ENCODE measurements at places on chromosomes 3 and 15.

DNA sequence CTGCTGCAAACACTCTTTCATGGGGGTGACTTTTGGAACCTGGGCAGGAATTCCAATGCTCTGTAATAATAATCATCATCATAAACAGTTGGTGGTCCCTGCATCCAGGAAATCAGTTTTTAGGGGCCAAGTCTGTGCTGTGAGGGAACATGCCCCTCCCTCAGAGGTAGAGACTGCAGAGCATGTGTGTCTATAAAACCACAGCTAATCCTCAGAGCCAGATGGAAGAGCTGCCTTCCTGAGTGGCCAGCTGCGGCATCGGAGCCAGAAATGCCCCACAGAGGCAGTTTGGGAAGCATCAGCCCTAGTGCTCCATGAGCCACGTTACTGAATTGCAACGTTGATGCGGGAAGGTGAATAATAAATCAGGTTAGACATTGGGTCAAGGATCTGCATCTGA is 12.9 kb upstream of the TPM1 start:
- DNase-seq: no peak

GRCh38 chr15:51172193-51172592 is 77.5 kb upstream of the TNFAIP8L3 start:
- peak; percentile 58 for DNase-seq

- DNase-seq: no peak
Observed at GRCh38 chr15:61137105-61137792, 91.9 kb downstream of the RORA start.

- no peak for DNase-seq
Observed at GRCh38 chr3:62154457-62155148, 218.7 kb downstream of the FEZF2 start.

DNA sequence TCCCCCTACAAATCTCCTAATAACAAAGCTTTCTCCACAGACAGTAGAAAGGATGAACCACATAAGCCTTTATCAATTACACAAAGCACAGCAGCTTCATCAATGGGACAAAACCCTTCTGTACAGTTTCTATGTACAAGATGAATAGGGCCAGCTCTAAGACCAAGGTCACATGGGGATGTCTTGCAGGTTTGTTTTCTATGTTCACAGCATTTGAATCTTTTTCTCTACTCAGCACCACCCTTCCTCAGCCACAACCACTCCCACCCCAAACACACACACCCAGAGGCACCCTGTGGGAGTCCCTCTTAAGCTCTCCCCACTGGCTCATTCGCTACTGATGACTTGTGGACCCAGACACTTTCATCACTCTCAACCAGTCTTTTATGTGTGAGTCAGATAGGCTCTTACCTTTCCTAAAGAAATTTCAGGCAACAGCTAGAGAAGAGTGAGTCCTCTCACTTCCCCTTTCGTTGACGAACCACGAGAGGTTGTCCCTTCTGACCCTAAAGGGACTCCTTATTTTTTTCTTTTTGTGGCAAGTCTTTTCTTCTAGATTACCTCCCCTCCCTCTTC is 57.9 kb downstream of the ARHGAP31 start:
- peak; percentile 59 for DNase-seq

DNA sequence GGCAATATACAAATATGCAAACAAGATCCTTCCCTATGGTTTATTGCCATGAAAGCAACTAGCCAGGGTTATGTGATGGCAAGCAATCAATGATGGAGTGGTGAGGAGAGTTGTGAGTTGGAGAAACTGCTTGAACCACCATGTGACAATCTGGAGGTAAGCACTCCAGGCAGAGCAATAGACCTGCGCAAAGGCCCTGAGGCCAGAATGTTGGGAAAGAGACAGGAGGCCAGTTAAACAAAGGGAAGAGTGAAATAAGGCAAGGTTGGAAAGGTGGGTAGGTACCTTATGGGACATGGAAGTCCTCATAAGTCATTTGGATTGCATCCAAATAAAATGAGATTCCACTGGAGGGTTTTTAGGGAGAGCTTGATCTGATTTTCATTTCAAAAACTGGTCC is 80.0 kb upstream of the WNT5A start:
- no peak for DNase-seq

- DNase-seq: no peak
Observed at GRCh38 chr15:65521350-65521749, 3.9 kb upstream of the DPP8 start.

GRCh38 chr15:58495891-58496408 is 64.2 kb downstream of the LIPC start:
- DNase-seq: no peak

DNA sequence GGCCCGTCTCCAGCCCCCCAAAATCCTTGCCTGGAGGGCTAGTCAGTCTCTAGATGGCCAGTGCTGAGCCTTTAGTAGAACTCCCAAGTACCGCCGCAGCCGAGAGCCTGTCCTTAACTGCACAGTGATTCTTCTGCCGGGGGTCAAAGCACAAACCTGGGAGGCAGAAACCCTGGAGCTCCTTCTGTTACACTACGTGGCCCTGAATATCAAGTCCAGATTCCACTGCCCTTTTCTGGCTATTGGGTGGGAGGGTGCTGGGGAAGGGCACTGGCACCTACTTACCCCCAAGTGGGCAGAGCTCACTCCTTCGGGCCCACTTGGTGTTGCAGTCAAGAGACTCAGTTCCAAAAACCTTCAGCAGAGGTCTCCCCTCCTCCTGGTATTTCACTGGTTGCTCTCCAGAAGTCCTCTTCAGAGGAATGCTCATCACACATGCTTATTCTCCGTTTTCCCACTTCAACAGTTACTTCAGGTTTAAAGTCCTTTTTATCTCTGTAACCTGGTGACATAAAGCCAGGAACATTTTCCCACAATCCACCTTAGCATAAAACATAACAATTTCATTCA is 10.8 kb downstream of the PDHB start:
- DNase-seq: peak; percentile 36

- DNase-seq: no peak
Observed at GRCh38 chr3:72657666-72658065, 190.6 kb downstream of the SHQ1 start.

DNA sequence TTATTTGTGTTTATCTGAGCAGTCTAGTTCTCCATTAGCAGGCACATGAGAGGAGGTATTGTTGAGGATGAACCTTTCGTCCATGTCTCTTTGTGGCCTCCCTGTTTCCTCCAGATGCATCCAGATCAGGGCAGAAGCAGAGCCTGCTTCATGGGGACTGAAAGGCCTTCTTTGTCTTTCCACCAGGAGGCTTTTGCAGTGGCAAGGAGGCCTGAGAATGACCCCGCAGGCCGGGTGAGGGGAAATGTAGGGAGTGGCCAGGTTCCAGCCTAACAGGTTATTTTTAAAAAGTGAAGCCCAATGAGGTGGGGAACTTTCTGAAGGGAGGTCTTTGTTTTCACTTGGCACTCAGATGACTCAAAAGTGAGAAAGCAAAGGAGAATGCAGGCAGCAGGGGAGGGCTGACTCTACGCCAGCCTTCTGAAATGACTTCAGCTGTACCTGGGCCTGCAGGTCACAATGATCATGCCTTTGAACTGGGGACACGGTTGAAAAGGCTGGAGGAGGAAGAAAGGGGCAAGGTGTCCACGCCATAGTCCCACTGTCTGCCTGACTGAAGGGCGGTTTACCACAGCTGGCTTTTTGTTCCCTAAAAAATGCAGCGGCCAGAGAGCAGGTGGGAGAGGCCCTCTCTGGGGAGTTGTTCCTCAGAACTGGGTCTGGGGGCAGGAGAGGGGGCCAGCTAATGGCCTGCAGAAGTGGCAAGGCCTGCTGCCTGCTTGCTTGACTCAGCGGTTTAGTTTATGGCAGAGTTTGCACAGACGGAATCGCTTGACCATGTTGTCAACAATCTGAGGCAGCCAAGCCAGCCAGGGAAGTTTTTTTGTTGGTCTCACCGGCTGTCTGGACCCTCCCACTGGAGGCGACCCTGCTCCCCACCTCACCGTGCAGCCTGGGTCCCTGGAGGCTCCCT is 28.7 kb downstream of the CMTM7 start:
- DNase-seq: peak; percentile 54

GRCh38 chr15:56933410-56933809 is 15.0 kb downstream of the TCF12 start:
- DNase-seq: no peak

DNA sequence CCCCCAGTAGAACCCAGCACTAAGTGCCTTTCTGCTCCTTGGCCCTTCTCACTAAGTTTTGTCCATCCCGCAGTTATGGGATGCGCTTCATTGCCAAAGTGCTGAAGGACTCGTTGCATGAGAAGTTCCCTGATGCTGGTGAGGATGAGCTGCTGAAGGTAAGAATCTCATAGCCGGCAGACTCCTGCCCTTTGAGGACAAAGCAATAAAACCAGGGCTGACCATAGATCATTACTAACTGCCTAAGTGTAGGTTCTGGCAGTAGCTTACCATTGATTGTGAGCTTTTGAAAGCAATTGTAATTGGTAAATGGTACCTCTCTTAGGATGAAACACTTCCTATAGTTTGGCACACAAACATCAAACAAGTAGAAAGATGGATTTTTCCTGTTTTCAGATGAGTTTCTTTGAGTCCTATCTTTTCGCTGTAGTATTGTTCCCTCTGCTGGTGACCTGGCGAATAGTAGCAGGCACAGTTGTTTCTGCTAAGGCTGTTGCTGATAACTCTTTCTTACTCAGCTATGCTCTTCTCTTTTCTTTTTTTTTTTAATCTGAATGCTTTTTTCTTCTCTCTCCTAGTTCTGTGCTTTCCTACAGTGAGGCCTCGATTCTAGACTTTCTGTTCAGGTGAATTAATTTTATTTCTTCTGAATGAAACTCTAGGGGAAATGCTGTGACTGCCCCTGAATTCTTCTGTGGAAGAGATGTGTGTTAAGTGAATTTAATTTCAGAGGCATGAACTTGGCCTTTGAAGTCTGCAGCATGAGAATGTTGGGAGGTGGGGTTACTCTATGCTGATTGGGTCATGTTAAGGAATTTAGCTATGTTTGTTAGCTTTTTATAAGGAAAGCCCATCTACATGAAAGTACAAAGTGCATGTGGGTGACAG is 47.4 kb upstream of the CRTC3 start:
- DNase-seq: peak; percentile 40

DNA sequence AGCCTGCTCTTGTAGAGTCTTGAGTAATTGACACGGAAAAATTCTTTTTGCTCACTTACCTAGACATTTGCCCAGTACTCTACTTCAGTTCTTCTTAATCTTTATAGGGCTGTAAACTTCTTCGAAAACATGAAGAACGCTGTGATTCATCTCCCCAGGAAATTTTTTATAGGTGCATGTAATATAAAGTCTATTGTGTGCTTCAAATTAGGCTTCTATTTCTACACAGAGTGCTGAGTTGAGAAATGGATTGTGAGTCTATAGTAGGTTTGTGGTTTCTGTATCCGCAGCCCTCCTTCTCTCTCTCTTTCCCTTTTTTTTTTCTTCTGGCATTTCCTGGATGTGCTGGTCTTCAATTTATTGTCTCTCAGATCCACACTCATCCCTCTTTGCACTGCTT is 183.3 kb upstream of the DCBLD2 start:
- DNase-seq: peak; percentile 92

GRCh38 chr15:50049871-50050270 is 69.2 kb downstream of the ATP8B4 start:
- DNase-seq: peak; percentile 78

GRCh38 chr3:33401781-33402180 is 38.4 kb downstream of the UBP1 start:
- peak; percentile 15 for DNase-seq

- no peak for DNase-seq
Observed at GRCh38 chr3:121998611-121999473, 23.2 kb downstream of the ILDR1 start.

- peak; percentile 42 for DNase-seq
Observed at GRCh38 chr3:57892423-57892822, 115.8 kb upstream of the FLNB start.

DNA sequence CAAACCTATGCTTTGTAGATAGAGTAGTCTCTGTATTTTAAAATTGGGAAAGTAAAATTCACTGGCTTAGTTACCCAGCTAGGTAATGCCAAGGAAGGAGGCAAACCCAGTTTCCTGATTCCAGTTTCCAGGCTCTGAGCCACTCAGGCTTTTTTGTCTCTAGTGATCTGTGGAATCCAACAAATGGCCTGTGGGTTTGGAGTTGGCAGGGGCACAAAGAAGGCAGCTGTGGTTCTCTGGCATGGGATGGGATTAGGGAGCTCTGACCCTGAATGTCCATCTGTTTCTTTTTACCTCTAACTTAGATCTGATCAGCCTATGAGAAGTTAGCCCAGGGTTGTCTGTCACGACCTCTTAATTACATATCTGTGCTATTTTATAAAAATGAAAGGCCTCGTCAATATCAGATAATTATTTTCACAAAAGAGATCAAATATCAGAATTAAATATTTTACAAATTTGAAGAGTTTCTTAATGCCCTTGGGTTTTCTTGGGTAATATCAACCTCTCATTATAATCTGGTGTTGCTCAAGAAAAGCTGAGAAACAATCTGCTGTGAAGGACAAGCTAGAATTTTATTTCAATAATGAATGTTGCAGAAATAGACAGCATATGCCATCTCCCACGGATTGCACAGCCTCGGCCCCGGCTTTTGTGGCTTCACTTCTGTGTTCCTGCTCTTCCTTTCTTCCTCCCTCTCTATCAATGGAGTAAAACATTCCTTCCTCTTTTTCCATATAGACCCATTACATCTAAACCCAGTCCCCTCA is 63.7 kb upstream of the DAZL start:
- no peak for DNase-seq

- no peak for DNase-seq
Observed at GRCh38 chr3:102329561-102329960, 105.3 kb upstream of the ZPLD1 start.

DNA sequence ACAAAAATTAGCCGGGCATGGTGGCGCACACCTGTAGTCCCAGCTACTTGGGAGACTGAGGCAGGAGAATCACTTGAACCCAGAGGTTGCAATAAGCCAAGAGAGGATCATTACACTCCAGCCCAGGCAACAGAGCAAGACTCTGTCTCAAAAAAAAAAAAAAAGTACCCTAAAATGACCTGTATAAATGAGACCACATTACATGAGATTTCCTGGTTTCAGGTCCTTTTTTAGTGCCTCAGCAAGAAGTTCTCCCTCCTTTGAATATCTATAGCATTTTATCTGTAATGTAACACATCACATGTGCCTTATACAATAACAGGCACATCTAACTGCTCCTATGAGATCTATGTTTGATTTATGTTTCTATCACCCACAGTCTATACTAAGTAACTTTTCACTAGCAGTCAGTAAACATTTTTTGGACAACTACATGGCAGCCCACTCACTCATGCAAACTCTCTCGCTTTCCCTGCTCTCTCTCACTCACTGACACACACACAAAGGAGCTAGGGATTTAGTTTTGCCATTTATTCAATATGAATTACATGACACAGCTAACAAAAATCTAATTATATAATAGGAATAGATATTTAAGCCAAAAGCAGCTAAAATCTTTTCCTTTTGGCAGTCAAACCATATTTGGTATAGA is 34.1 kb downstream of the ADAM10 start:
- DNase-seq: no peak

GRCh38 chr15:95830281-95830680 is 500.2 kb upstream of the NR2F2 start:
- no peak for DNase-seq
